Posterior vena cava (tissue), 2 donors: ENCODE measurements at places on chromosomes 1 and 21. TPM values are rescaled to one million over a fixed set of nuclear protein-coding genes. Genes with fewer than 3 reads are reported as not detected.

The CYP4Z1 gene
- total RNA-seq: 1.5 TPM

The ITSN1 gene
- total RNA-seq: 73.0 TPM

The HOOK1 gene
- total RNA-seq: 0.14 TPM

The AJAP1 gene
- 0.32 TPM for total RNA-seq

The TAL1 gene
- total RNA-seq: 8.7 TPM

The CYP4A11 gene
- not detected for total RNA-seq

The FNDC5 gene
- total RNA-seq: 5.0 TPM

The WDR47 gene
- total RNA-seq: 21.2 TPM

The SNRNP40 gene
- total RNA-seq: 28.6 TPM

The SPEN gene
- total RNA-seq: 59.9 TPM

The KCNN3 gene
- 1.9 TPM for total RNA-seq

The C1orf74 gene
- total RNA-seq: 1.3 TPM

The F13B gene
- not detected for total RNA-seq

The OPRD1 gene
- not detected for total RNA-seq

The LENEP gene
- not detected for total RNA-seq

The PADI4 gene
- total RNA-seq: 0.48 TPM
